ENCODE measurements at places on chromosomes 2 and 18.
A peak's percentile ranks its signal among the peaks of the same experiment; 100 is the strongest.

DNA sequence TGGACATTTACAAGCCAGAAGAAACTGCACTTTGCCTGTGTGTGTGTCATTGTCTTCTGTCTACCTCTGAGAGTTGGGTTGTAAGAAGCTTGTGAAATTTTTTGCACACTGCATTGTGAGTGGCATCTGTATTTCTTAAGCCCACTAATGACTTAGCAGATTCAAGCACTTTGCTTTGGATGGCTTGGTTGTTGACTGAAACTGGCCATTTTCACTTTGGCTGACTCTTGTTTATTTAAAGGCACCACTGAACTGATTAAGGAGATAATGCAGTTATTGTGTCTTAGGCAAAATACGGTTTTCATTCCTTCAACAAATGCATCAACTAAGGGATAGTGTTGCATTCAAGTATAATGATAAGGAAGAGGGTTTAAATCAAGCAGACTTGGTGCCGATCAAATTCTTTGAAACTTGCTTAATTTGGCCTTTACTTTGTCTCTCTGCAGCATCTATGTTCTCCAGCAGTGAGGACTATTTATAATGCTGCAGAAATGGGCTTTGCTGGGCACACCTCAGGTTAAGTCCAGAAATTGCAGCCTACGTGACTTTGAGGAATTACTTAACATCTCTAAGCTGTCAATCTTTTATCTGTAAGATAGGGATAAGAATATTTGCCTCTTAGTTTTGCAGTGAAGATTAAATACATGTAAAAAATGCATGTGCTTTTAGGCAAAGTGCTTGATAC lies 142.0 kb downstream of the CCDC85A start:
- DNase-seq, result no peak

DNA sequence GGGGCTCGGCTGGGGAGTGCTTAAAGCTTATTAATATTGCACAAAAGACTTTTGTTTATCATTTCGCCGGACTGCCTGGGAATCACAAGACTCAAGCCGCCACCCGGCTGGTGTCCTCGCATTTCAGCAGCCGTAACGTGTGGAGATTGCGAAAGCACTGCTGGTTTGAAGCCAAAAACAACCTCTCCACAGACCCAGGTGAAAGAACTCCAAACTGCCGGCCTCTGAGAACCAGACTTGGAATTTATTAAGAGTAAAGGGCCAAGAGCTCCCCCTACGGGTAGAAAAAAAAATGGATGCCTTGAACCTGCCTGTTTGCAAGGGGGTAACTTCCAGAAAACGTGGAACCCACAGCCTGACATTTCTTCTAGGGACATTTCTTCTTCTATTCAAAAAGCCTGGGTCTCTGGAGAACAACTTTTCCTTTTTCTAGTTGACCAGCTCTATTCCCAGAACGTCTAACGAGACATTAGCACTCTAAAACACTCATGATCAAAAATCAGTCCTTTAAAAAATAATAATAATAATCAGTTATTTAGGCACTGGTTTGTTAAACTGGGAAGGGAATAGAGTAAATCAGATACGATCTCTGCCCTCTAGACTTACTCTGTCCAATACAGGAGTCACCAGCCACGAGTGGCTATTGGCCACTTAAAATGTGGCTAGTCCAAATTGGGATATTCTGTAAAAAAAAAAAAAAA lies 216.3 kb downstream of the C1D start:
- peak; percentile 93 for DNase-seq

DNA sequence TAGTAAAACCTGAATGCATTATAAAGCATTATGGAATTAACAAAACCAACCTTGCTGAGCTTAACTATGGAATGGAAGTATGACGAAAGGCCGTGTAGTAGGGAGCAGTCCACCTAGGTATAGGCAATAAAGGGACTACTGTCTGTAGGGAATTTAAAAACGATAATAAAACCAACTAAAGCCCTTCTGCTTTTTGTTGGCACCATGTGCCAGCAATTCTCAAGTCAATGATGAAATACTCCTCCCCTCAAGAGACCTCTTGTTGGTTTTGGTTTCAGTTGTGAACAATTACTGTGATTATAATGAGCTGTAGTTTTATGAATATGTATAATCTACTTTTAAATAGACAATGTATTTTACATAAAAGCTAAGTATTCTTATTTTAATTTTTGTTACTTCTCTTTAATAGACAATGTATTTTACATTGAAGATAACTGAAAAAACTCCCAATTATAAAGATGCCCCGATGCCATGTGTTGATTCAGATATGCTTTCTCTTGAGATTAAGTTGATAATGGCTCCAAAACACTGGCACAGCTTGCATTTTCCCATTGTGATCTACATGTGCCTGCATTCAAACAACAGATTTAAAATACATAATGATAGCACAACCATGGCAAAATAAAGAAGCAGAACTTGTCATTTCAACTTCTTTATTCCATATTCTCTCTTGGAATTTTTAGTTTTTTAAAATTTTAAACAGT lies 55.5 kb upstream of the ZDBF2 start:
- DNase-seq, result no peak

GRCh38 chr2:42928692-42929545 lies 136.5 kb upstream of the HAAO start:
- DNase-seq, result peak; percentile 10

- DNase-seq, result no peak
Measured at GRCh38 chr2:127069536-127069935, 37.4 kb downstream of the BIN1 start.

DNA sequence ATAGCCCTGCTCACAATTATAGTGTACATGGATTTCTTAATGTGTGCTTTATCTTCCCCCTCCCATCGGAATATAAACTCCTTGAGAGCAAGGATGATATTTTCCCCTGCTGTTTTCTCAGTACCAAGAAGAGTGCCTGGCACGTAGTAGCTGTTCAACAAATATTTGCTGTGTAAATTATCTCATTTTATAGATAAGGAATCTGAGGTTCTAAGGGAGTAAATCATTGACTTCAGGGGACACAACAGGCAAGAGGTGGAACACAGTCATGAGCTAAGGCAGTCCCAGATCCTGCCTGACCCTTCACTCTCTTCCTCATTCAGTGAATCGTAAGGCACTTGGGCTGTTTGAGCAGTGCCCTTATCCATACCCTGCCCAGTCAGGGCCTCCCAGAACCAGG lies 187.3 kb upstream of the TNP1 start:
- no peak for DNase-seq

DNA sequence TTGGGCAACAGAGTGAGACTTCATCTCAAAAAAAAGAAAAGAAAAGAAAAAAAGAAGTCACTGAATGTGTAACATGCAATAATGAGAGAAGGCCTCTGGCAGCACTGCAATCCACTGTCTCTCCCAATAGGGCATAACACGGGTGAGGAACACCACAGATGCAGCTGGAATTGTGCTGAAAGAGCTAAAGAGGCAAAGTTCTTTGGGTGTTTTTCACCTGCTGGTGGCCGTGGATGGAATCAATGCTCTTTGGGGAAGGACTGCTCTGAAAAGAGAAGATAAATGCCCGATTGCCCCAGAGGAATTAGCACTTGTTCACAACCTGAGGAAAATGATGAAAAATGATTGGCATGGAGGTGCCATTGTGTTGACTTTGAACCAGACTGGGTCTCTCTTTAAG lies 31.0 kb upstream of the CYBRD1 start:
- no peak for DNase-seq

DNA sequence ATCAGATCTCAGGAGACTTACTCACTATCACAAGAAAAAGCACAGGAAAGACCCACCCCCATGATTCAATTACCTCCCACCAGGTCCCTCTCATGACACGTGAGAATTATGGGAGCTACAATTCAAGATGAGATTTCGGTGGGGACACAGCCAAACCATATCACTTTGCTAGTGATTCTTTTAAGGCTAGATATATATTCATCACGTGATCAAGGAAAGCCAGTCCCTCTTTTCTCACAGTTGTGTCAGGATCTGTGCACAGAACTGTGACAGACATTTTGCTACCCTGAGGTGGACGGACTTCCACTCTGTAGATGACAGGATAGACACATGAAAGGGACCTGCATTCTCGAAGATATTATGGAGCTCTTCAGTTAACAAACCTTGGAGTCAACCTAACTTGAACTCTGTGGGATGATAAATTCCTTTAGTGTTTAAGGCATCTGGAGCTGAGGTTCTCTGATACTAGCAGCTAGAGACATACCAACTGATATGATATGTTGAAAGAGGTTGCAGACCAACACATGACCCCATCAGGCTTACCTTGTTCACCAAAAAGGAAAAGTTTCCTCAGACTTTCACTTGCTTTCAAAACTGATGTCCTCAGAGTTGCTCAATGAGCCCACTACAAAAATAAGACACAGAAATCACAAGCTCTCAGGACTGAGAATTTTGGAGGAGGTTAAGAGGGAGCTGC lies 66.3 kb upstream of the SCG2 start:
- no peak for DNase-seq

GRCh38 chr18:43805646-43806194 lies 528.4 kb upstream of the SYT4 start:
- peak; percentile 39 for DNase-seq
